Mononuclear cell (primary cell): ENCODE measurements at places on chromosomes 3 and 15. TPM values are rescaled to one million over a fixed set of nuclear protein-coding genes. Genes with fewer than 3 reads are reported as not detected.

Gene TLR9
- total RNA-seq: 0.21 TPM

Gene ADAMTS7
- total RNA-seq: not detected

Gene MYLK
- total RNA-seq: 27.1 TPM

Gene LTF
- total RNA-seq: 0.52 TPM
